ENCODE measurements at places on chromosomes 4 and X.

DNA sequence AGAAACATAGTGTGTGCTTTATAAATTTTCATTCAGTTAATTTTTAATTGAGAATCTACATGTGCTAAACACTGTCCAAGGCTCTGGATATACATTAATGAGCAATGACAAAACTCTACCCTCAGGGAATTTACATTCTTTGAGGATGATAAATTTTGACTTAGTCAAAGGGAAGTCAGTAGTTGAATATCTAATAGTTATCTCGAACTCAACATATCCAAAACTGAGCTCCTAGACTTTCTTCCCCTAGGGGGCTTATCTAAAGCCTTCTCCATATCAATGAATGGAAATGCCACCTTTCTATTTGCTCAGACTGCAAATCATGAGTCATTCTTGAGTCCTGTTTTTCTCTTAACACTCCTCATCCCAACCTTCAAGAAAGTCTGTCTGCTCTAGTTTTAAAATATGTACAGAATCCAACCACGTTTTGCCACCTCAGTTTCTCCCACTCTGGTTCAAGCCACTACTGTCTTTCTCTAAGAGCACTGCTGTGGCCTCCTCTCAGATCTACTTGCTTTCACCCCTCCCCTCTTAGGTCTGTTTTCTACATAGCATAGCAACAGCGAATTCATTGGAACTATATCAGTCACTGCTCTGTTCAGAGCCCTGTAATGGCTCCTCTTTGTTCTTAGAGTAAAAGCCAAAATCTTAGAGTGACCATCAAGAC is 9.5 kb downstream of the PARM1 start:
- DNase-seq, result no peak

DNA sequence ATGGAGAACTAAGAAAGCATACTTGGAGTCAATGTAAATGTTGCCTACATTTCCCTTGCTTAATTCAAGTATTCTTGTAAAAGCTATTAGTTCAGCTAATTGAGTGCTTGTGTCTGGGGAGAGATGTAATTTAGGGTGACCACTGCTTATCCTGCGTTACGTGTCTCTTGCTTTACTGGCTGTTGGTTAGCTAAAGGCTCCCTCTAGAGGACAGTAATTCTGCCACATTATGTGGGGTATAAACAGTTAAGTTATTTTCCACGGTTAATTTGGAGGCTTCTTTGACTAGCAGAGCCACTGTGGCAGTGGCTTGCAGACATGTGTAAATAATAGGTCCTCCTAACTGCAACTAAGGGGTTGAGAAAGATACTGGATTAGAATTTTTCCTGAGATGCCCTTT is 25.3 kb upstream of the NAF1 start:
- DNase-seq, result peak; percentile 5

DNA sequence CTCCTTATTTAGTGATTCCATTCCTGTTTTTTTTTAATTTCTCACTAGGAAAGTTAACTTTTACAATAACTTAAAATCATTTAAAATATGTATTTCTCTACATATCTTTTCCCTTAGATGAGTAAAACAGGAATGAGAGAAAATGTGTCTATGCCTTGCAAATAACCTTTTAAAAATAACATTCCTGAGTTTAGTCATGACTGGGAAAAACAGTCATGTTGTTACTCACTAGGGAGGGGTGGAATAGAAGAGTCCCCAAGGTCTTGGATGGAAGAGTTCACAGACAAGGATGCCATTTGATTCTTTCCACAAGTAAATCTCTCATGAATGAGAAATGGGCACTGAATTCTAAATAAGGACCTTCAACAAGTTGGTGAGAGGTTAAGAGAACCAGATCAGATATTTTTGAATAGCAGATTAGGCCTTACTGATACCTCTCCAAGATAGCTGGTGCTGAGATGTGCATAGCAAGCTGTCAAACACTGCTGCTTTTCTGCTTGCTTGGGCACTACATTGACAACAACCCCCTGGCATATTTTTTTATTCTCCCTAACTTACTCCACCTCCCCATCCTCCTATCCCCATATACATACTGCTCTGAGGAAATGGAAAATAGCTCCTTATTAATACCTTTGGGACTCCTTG is 25.1 kb downstream of the UGDH start:
- no peak for DNase-seq

DNA sequence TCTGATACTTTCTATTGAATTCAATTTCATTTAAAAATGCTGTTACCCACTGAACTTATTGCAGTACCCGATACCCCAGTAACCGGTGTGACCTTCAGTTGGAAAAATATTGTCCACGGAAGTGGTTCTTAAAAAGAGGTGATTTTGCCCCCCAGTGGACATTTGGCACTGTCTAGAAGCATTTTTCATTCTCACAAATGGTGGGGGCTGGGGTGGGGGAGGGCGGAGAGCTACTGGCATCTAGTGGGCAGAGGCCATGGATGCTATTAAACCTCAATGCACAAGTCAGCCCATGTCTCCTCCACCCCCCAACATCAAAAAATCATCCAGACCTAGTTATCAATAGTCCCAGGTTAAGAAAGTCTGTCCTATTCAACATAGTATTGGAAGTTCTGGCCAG is 19.6 kb upstream of the CHM start:
- DNase-seq, result no peak

- DNase-seq, result no peak
These were observed 462.7 kb upstream of the RPS6KA3 start for GRCh38 chrX:20729416-20729815.

GRCh38 chrX:103828529-103828928 is 3.5 kb downstream of the RAB9B start:
- DNase-seq, result no peak

DNA sequence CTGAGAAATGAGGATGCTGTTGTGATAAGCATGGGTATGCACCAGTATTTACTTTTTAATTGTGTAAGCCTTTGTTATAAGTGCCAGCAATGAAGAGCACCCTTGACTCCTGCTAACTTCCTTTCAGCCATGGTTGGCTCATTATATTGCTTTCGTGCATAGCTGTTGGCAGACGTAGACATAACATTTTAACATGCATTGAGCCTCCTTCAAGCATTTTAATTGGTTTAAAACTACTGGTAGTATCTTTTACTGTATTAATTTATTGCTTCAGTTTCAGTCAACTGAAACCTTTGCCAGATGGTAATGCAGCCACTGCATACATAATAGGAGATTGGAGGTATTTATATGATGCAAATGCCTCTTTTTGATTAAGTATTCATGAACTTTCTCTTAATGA is 1285.4 kb downstream of the PCDH18 start:
- DNase-seq, result no peak

GRCh38 chr4:175773566-175773965 is 38.5 kb downstream of the GPM6A start:
- no peak for DNase-seq

- no peak for DNase-seq
These were observed 19.7 kb upstream of the FHIP1A start for GRCh38 chr4:151389311-151389710.

DNA sequence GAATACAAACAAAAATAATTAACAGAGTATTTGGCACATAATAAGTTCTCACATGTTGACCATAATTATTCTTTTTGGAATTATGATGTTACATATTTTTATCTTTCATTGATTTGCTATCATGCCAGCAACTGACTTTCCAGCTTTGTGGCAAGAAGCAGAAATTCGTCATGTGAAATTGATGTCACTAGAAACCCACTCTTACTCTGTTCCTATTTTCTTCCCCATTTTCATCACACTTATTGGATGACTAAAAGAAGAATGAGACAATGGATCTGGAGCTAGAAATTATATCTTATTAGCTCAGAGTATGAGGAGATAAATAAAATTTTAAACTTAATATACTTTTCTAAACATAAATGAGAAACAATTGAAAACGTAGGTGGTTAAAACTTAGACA is 31.9 kb downstream of the EGF start:
- no peak for DNase-seq

- DNase-seq, result no peak
These were observed 160.5 kb downstream of the TBX22 start for GRCh38 chrX:80174925-80175574.

GRCh38 chrX:78024349-78025059 is 55.1 kb upstream of the PGAM4 start:
- peak; percentile 48 for DNase-seq
